ENCODE measurements at places on chromosomes 2 and 18.
A peak's percentile ranks its signal among the peaks of the same experiment; 100 is the strongest.

DNA sequence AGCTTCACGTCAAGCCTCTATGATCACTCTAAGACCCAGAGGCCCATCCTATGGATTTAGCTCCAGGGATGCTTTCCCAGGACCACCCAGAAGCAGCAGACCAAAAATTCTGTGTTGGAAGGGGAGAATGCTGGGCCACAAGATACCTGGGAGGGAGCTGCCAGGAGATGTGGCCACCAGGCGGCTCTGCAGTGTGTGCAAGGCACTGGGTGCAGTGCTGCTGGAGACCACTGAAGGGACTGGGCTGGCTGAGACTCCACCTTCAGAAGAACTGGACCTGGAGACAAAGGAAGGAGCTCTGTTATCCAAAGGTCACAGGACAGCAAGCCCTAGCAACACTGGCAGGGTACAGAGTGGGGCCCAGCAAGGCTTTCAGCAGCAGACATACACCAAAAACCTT is 34.0 kb downstream of the KANSL3 start:
- DNase-seq = no peak

- DNase-seq = no peak
These were observed 73.8 kb downstream of the HDAC4 start for GRCh38 chr2:239326831-239327535.

DNA sequence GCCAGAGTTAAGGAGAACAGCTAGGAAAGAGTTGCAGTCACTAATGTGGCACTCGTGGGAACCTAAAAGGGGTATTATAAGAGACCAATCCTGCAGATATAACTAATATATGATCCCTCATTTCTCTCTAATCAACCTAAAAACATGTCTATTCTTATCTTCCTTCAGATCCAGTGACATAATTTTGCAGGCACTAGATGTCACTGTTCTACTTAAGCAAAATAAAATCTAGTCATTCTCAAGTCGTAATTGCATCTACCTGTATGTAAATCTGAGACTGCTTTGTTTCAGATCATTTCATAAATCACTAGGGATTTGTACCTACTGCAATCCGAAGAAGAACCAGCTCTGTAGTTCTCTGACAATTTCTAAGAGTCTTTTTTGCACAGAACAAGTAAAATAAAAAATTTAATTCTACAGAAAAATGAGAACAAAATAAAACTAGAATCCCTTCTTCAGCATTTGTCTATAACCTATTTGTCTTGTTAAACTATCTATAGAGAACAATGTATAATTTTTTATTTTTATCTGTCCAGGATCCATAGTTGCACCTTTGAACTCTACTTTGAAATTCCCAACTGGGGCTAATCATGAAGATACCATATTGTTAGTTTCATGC is 56.5 kb upstream of the ERBB4 start:
- peak; percentile 47 for DNase-seq

DNA sequence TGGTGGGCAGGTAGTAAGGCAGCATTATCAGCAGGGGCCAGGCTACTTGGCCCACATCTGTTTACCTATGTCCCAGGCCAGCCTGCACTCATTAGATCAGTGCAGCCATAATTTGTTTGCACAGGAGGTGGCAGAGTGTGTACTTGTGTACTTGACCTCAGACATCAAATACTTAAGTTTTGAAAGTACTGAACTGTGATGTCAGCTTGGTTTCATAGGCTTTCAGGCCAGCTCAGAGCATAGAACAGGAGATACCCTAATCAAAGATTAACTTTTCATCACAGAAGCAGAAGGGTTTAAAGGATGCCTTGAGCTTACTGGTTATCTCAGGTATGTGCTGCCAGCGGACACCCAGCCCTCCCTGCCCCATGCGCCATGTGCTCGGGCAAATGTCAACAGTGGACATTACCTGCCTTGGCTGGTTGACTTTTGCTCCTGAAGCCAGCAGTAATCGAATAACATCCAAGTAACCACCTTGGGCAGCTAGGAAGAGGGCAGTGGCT is 33.2 kb downstream of the ANKRD29 start:
- DNase-seq = no peak
